ENCODE measurements at places on chromosomes 3 and 15.

- peak; percentile 1 for DNase-seq
Measured at GRCh38 chr3:54999159-54999558, 71.3 kb upstream of the LRTM1 start.

DNA sequence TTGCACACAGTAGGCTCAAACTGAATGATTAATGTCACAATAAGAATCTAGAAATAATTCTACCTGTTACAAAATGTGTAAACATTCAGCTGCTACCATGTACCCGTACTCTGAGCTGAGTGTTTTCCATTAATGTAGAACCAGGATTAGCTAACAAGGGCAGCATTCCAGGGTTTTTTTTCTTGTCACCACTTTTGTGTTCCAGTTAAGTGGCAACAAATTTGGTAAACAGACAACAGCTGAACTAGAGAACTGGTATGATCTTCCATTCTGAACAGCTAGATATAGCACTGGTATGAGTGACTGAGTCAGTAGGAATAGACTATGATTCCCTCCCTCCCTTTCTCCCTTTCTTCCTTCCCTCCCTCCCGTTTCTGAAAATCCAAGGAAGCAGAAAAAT, 229.4 kb downstream of the CD47 start:
- no peak for DNase-seq

- no peak for DNase-seq
Measured at GRCh38 chr3:156665291-156665690, 9.1 kb upstream of the TIPARP start.

- no peak for DNase-seq
Measured at GRCh38 chr3:104519068-104519467, 847.6 kb upstream of the ALCAM start.

DNA sequence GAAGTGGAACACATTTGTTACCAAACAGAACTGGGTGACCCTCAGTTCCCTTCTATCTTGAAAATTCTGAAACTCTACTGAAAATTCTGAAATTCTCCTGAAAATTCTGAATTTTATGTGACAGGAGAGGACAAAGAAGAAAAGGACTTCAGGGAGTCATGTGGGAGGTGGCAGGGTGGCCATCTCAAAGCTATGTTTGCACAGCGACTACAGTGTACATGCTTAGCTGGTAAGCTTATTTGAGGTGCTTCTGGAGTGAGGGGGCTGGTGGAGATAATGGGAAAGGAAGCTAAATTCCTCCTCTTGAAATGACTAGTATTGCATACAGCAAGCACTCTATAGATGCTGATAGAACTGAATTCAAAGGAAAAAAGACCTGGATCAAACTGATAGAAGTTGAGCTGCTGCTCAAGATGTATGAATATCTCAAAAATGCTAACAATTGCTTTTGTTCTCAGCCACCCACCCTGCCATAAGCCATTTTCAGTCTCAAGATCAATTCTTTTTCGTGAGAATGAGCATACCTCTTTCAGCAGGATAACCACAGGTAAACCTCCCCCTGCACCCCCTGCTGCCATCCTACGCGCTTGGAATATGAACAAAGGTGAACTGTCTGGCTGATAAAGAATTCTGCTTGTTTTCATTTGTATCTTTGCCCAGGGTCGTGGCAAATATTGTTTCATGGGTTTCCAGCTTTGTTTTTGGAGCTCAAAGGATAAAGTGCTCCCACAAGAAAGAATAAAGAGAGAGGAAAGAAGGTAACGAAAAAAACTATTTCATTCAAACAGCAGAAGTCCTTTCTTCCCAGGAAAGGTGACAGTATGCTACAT, 16.6 kb upstream of the ARHGEF3 start:
- DNase-seq, result no peak

- DNase-seq, result no peak
Measured at GRCh38 chr15:90358124-90359033, 6.3 kb downstream of the ZNF774 start.

- DNase-seq, result no peak
Measured at GRCh38 chr3:168124791-168125190, 29.1 kb upstream of the GOLIM4 start.

DNA sequence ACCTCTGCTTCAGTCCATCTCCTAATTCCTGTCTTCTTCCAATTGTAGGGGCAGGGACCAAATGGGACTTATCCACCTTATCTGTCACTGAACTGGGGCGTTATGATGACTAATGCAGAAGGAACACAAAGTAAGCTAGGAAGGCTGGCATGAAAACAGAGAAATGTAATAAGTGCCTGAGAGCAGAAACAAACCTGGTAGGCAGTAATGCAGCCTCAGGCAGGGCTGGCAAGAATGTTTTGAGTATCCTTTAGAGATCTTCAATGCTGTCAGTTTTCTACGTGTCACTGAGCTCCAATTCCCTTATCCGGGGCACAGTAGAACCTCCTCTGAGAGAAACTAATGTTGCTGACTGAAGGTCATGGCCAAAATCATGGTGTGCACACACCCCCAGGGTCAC, 246.2 kb upstream of the TBL1XR1 start:
- no peak for DNase-seq

- no peak for DNase-seq
Measured at GRCh38 chr3:72887343-72887704, 522 bp upstream of the GXYLT2 start.

DNA sequence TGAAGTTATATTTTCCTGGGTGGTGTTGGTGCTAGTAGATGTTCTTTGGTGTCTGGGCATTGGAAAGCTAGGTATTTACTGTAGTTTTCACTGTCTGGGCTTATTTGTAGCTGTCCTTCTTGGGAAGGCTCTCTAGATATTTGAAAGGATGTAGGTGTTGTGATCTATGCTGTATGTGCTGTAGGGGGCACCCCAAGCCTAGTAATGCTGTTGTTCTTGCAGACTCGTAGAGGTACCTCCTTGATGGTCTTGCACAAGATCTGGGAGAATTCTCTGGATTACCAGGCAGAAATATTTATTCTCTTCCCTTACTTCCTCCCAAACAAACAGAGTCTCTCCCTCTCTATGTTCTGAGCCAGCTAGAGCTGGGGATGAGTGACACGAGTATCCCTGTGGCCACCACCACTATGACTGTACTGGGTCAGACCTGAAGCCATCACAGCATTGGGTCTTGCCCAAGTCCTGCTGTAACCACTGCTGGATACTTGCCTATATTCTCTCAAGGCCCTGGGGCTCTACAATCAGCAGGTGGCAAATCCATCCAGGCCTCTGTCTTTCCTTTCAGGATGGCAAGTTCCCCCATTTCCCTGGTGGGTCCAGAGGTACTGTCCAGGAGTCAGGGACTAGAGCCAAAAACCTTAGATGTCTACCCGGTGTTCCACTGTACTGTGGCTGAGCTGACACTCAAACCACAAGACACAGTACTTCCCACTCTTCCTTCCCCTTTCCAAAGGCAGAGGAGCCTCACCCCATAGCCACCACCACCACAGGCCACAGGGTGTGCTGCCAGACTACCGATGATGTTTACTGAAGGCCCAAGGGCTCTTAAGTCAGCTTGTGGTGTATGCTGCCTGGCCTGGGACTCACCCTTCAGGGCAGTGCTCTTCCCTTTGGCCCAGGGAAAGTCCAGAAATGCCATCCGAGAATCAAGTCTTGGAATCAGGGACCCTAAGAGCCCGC, 195.2 kb upstream of the DPPA4 start:
- no peak for DNase-seq

DNA sequence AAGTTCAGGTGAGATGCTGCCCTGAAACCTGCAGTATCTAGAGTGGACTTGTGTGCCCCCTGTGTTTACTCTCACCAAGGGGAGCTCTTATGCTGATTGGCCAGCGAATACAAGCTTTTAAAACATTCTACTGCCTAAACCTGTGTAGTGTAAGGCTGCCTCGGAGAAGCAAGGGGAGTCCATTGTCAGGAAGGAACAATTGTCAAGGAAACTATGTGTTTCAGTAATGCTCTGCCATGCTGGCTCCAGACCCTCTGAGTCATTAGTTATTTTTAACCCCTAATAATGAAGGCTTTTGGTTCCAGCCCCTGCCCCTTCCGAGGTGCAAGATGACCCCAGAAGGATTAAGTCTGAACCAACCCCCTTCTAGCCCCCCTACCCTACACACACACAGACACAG, 66.1 kb upstream of the CHMP2B start:
- no peak for DNase-seq

- no peak for DNase-seq
Measured at GRCh38 chr3:16839271-16840100, 45.3 kb upstream of the PLCL2 start.

DNA sequence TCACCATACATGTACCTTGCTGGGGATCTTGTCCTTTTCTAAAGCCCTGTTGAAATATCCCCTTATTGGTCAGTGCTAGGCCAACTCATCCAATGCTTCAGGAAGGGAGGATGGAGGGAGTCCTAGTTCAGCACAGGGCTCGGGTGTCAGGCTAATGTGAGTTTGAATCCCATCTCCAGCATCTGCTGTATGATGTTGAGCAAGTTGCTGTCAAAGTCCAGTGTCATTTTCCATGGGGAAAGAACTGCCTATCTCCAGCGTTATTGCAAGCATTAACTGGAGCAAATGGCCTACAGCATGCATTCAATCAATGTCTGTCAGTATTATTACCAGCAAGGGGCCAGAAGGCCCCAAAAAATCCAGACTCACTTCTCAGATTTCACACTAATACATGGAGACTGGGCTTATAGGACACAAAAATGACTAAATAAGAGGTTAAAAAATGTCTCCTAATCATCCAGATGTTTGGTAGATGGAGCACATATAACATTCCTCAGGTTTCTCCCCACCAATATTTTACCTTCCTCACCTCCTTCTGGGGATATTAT, 40.8 kb downstream of the SRGAP3 start:
- DNase-seq, result no peak

DNA sequence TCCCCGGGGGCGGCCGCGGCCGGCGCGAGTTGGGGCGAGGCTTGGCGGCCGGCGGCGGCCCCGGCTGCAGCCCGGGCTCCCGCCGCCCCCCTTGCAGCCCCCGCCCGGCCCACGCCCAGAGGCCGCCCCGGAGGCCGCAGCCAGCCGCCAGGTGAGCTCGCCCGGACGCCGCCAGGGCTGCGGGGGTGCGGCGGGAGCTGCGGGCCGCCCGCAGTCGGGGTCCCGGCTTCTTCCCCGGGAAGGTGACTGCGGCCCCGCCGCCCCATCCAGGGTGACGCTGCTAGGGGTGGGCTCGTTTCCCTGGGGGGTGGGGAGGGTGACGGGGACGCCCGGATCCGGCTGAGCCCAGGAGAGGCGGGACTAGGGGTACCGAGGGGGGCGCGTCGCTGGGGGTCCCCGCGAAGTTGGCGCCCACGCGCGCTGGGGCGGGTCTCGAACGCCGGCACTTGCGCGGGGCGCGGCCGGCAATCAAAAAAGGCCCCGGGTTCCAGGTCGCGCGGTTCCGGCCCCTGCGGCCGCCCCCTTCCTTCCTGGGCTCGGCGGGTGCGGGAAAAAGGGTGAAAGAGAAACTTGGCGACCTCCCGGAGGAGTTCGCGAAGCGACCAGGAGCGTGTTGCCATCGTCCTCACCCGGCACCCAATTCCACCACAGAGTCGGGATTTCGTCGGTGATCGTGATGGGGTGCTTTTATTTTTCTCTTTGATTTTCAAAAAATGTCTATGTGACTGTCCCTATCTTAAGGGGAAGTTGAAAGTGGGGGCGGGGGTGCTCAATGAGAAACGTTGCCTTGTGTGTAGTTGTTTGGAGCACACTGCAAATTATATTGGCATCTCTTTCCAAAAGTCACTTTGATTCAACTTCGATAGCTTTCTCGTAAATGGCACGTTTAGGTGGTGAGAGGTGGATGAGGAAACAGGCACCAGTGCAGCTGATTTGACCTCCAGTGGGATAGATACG, 619 bp downstream of the ATXN7 start:
- peak; percentile 64 for DNase-seq

DNA sequence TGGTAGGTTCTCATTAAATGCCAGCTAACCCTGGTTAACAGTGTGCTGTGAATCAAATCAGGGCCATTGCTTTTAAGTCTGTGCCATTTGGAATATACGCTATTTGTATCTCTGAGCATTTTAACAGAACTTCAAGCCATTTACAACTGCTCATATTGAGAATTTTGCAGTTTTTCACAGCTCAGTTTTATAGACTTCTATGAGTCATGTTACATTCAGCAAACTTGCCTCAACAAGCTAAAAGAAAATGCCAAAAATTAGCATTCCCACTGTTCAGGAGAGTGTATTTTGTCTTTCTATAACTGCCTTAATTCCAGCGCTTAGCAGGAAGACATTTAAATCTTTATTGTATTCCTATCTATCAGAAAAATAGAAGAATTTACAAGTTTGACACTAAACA, 196.4 kb downstream of the GBE1 start:
- no peak for DNase-seq

- no peak for DNase-seq
Measured at GRCh38 chr3:52931889-52932288, 34.5 kb upstream of the STIMATE start.

DNA sequence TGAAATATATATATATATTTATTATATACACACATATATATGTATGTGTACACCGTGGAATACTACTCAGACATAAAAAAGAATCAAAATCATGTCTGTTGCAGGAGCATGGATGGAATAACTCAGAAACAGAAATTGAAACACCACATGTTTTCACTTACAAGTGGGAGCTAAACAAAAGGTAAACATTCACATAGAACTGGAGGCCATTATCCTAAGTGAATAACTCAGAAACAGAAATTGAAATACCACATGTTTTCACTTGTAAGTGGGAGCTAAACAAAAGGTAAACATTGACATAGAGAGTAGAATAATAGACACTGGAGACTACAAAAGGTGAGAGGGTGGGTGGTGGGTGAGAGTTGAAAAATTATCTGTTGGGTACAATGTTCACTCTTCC, 171.5 kb upstream of the GOLIM4 start:
- DNase-seq, result no peak

- DNase-seq, result no peak
Measured at GRCh38 chr3:82224661-82225060, 463.2 kb upstream of the GBE1 start.

- no peak for DNase-seq
Measured at GRCh38 chr15:39597751-39598185, 16.9 kb downstream of the THBS1 start.

DNA sequence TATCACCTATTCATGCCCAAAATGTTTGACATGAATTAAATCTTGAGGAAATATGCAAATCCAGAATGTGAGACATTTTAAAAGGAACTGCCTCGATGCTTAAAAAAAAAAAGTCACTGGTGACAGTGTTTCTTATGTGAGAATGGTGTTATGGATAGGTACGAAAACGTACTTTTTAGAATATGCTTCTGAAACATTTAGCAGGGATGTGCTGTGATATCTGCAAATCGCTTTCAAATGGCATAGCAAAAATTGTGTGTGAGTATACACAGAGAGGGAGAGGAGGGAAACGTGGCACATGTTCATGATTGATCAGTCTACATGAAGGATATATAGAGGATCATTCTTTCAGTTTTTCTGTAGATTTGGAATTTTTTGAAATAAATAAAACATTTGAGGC, 16.0 kb downstream of the CCNB2 start:
- DNase-seq, result no peak

GRCh38 chr3:189294649-189295048, 122.9 kb downstream of the TPRG1 start:
- no peak for DNase-seq

DNA sequence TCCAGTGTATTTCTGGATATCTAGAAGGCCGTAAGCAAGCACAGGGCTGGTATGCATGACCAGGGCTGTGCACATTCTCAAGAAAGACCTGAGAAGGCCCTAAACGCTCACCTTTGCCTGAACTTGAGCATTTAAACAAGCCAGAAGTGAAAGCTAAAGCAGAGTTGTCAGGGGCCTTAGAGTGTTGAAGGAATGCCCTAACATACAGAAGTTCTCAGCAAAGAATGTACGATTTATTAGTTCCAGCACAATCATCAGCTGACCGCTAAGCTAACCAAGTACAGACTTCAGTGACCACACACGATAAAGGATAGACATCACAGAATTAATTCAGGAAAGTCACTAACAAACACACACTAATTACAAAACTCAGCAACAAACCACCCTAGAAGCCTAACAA, 8.7 kb downstream of the HLTF start:
- DNase-seq, result no peak

GRCh38 chr15:38196076-38196475, 56.6 kb upstream of the SPRED1 start:
- no peak for DNase-seq
